ENCODE measurements at places on chromosomes 2 and 18.

DNA sequence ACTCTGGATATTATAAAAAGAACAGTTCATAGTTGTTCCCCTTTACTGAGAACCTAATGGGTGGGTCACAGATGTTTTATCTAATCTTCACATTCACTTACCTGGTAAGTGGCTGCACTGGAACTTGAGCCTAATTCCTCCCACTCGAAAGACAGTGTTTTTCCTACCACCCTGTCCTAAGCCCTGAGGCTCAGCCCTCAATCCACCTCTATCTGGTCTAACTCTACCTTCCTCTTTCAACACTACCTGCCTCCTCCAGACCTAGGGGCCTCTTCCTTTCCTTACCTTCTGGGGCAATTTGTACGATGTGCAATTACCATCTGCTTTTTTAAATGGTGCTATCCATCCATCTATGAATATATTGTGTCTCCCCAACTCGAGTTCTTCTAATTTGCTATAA, 9.7 kb upstream of the KIF3C start:
- no peak for DNase-seq

GRCh38 chr2:144642131-144642530, 122.2 kb upstream of the ZEB2 start:
- DNase-seq = no peak

DNA sequence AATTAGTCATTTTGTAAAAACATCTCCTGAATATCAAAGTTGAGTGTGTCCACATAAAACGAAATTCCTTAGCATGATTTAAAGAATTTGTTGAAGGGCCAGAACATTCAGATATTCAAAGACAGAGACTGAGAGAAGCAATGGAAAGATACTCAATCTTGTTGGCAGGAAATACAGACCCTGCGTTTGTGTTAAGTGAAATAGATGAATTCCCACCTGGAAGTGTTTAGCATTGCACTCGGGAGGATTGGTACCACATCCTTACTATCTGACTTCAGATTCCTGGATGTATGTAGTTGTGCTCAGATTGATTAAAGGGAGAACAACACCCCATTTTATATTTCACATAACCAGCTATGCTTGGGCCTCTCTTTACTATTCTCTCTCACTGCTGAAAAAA, 9.7 kb upstream of the ARL5A start:
- DNase-seq = no peak

GRCh38 chr18:55141318-55141717, 182.1 kb upstream of the CCDC68 start:
- no peak for DNase-seq

DNA sequence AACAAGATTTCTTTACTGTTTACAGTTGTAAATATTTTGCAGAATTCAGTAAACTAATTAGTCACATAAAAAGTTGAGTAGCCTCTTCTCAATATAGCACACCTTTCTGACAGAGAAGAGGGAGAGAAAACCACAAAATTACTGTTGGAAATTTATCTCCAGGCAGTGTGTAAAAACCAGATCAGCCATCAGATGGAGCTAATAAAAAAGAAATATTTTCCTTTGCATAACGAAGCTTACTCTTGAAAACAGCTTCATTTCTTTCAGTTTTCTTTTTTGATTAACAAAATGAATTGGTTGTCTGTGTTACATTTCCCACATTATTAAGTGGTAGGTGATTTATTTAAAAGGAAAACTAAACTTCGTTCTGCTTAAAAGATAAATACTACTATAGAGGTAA, 259.3 kb upstream of the KCNJ3 start:
- peak; percentile 37 for DNase-seq

- no peak for DNase-seq
These were observed 18.5 kb downstream of the RRM2 start for GRCh38 chr2:10140841-10141610.

DNA sequence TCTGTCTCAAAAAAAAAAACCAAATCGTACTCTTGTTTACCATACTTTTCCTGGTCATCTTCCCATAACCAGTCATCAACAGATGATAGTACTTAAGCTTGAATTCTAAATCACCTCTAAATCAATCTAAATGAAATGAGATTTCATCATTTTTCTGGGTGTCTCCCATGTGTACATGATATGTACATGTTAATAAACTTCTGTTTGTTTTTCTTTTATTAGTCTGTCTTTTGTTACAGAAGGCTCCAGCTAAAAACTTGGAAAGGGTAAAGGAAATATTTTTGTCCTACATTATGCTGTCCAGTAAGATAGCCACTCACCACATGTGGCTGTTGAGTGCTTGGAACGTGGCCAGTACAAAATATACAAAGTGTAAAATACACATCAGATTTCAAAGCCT, 78.7 kb upstream of the MSH6 start:
- no peak for DNase-seq

DNA sequence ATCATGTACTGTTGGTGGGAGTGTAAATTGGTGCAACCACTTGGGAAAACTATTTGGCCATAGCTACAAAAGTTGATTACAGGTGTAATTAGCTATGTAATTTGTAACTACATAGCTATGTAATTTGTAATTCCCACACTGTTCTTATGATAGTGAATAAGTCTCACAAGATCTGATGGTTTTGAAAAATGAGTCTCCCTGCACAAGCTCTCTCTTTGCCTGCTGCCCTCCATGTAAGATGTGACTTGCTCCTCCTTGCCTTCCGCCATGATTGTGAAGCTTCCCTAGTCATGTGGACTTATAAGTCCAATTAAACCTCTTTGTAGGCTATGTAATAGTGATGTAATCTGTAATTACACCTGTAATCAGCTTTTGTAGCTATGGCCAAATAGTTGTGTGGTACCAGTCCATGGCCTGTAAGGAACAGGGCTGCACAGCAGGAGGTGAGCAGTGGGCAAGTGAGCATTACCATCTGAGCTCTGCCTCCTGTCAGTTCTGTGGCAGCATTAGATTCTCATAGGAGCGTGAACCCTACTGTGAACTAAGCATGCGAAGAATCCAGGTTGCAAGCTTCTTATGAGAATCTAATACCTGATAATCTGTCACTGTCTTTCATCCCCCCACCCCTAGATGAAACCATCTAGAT, 133.7 kb upstream of the COPS8 start:
- DNase-seq = no peak

- peak; percentile 61 for DNase-seq
These were observed 60.3 kb downstream of the PIAS2 start for GRCh38 chr18:46856973-46857372.

- no peak for DNase-seq
These were observed 186.7 kb downstream of the CAMKMT start for GRCh38 chr2:44548221-44549098.

DNA sequence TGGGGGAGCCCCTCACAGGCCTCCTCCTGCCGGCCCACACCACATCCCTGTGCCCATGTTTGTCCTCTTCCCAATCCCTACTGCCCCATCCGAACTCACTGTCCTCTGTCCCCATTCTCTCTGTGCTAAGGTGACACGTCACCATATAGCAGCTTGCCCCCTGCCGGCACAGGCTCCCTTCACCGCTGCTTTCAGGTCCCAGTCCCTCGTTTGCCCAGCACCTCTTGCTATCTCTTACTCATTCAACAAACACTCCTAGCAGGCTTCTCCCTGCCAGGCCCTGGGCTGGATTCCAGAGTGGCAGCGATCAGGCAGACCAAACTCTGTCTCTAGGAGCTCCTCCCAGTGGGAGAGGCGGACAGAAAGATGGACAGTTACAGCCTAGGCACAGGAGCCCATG, 74.3 kb downstream of the TFCP2L1 start:
- peak; percentile 10 for DNase-seq

DNA sequence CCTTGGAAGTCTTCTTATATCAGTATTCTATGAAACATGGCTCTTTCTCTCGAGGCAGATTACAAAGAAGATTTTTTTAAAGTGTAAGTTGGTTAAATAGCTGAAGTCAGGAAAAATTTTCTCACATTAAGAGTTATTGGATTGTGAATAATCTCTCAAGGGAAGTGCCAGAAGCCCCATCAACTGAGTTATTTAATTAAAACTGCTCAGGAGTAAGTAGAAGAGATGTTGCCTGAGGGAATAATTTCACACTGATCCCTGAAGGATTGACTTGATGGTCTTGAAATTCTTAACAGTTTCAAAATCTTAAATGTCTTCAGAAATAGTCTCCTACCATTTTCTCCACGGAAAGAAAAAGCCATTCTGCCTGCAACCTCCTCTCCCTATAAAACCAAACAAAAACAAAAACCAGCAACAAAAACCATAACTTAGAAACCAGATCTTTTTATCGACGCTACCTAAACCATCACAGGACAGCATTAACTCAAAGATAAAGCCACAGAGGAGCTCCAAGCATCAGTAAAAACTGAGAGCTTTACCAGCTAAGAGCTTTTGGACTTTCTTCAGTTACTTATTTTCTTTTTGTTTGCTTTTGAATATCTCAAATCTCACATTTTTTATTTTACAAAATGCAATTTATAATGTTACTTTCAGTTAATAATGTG, 12.9 kb downstream of the CD226 start:
- no peak for DNase-seq

- no peak for DNase-seq
These were observed 115.9 kb downstream of the HAUS1 start for GRCh38 chr18:46220116-46220515.

DNA sequence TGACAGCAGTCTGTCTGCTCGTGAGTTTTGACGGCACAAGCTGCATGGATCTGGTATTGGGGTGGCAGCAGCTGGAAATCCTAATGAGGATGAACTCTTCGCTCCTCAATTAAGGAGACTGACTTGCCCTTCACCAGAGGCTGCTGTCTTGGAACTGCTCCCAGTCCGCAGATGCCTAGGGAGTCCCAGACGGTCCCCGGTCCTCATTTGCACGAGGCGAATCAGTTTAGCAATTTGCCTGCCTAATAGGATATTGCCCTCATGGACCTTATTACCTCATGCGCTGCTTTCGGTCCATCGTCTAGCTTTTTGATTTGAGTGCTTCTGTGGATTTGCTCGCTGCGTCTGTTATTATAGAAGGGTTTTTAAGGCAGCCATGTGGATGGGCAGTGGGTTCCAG, 40.6 kb downstream of the ASAP2 start:
- DNase-seq = peak; percentile 66

GRCh38 chr2:64938607-64939285, 50.5 kb upstream of the SLC1A4 start:
- DNase-seq = no peak

DNA sequence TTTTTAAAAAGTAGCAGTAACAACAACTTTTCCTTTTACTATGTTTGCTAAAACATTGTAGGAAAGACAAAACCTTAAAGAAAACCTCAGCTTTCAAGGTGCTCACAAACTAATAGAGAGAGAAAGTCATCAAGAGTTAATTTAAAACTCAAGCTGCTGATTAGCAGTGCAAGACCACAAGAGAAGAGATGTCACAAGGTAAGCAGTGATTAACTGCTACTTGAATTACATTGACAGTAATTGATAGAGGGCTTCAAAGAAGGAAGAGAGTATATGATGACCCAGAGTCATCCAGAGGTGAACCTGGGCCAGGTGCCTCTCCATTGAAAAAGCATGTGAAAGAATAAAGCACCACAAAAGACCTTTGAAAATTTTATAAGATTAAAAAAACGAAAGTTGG, 939.6 kb upstream of the CNTNAP5 start:
- DNase-seq = no peak

DNA sequence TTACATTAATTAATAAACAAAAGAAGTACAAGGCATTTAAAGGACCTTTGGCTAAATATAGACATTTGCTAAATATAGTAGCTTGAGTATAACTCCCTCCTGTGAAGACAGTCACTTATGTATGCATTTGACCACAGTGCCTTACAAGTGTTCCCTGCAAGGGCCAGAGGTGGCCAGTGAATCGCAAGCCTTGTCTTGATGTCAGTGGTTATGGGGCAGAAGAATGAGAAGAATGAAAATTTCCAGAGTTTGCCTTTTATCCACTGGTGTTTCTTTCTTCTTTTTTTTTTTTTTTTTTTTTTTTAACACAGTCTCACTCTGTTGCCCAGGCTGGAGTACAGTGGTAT, 1.8 kb downstream of the LRRFIP1 start:
- no peak for DNase-seq

GRCh38 chr2:182367401-182367800, 59.4 kb downstream of the PDE1A start:
- DNase-seq = no peak

DNA sequence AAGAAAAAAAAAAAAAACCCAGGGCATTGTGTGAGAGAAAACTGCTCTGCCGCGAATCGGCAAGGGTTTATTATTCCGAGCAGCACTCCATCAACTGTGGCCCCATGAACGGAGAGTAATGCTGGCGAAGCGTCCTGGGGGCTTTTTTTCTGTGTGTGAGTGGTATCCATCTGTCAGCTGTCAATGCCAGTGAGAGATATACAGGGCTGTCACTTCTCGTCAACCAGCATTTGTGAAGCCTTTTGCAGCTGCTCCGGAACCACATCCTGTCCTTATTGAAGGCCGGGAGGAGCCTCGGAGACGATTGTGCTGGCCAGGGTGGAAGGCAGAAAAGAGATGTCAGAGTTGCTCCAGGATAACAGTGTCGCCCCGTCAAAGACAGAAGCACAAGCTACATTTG, 356.9 kb upstream of the SMIM21 start:
- no peak for DNase-seq

DNA sequence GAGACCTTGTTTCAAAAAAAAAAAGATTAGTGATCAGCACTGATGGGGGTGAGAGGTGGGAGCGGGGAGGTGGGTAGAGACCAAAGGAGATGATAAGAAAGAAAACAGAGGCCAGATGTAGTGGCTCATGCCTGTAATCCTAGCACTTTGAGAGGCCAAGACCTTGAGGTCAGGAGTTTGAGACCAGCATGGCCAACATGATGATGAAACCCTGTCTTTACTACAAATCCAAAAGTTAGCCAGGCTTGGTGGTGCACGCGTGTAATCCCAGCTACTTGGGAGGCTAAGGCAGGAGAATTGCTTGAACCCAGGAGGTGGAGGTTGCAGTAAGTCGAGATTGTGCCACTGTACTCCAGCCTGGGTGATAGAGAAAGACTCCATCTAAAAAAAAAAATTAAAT, 9.5 kb upstream of the SLC35F6 start:
- DNase-seq = no peak

GRCh38 chr2:181367411-181367810, 89.8 kb upstream of the ITGA4 start:
- no peak for DNase-seq

GRCh38 chr18:12231040-12231882, 22.9 kb upstream of the CIDEA start:
- no peak for DNase-seq

- peak; percentile 32 for DNase-seq
These were observed 44.3 kb downstream of the ZNF516 start for GRCh38 chr18:76450452-76451395.

Measured in G401 (cell line).